ENCODE measurements at places on chromosomes 16 and 17.

- DNase-seq = no peak
Measured at GRCh38 chr17:20989481-20989880, 53.3 kb downstream of the USP22 start.

DNA sequence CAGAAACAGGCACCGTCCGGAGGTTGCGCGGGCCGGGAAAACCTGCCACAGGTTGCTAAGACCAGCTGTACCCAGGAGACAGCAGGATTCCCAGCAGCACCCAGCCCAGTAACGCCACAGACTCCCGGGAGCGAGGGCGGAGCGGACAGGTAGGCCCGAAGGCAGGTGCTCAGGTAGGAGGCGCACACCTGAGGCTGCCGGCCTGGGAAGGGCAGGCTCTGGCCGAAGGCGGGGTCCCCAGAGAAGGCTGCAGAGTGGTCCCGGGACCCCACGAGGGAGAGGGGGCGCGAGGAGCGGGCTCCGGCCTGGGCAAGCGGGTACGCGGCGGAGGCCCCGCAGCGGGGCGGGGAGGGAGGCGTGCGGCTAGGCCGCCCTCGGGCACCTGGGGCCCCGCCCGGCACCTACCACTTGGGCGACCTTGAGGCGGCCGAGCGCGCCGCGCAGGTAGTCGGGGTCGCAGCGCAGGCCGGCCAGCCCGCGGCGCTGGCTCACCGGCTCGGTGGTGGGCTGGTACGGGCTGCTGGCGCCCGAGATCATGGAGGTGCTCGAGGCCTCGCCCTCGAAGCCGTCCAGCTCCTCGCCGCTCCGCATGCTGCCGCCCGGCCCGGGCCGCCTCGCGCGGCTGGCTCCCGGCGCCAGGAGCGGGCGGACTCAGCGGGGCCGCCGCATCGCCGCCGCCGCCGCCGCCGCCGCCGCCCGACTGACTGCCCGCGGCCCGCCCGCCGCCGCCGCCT lies 441 bp downstream of the CMTM4 start:
- DNase-seq = no peak

DNA sequence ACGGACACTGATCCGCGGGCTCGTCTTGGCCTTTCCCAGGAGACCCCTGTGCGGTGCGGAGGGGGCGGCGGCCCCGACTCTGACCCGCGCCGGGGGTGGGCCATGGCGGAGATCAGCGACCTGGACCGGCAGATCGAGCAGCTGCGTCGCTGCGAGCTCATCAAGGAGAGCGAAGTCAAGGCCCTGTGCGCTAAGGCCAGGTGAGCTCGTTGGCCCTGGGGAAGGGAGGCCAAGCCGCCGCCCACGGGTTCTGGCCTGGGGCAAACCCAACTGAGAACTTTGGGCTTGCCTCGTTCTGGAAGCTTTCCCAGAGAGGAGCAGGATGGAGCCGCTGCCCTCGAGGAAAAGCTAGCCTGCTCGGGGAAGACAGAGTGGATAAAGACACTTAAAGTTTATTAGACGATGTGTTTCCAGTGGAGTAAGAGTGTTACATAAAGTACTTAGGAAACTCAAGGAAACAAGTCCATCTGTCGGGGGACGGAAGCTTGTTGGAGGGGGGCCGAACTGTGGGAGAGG lies 540 bp downstream of the PPP4C start:
- no peak for DNase-seq

DNA sequence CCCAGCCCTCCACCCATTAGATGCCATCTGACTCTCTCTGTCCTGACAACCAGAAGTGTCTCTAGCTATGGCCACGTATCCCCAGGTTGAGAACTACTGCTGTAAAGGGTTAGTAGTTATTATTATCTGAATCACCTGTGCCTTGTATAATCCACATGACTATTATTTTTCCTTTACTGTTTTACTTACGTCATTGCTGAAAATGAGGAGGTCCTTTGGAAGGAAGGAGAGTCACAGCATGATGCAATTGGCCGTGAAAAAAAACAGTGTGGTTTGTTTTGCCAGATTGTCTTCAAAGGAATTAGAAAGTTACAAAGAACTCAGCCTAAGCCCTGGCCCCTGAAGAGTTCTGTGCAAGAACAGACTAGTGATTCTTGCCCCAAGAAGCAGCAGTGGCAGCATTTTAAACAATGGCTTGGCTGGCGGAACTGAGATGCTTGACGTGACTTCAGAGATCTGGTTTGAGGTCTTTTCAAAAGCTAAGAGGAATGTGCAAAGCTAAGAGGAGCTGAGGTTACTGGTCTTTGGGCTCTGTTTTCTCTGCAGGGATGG lies 413.3 kb upstream of the EEF2KMT start:
- DNase-seq = no peak

GRCh38 chr17:246226-246625 lies 64.8 kb upstream of the DOC2B start:
- no peak for DNase-seq

GRCh38 chr16:50368410-50369132 lies at the start of gene BRD7:
TSS of gene BRD7 (minus strand) at chr16:50368988. CDS start at chr16:50368774, 214 bp downstream.
- DNase-seq = no peak

GRCh38 chr17:81401723-81402529 lies 6.7 kb downstream of the BAHCC1 start:
- no peak for DNase-seq

GRCh38 chr16:87507351-87508069 lies 14.7 kb upstream of the ZCCHC14 start:
- no peak for DNase-seq

- DNase-seq = no peak
Measured at GRCh38 chr17:72538901-72539352, 418.1 kb downstream of the SOX9 start.

DNA sequence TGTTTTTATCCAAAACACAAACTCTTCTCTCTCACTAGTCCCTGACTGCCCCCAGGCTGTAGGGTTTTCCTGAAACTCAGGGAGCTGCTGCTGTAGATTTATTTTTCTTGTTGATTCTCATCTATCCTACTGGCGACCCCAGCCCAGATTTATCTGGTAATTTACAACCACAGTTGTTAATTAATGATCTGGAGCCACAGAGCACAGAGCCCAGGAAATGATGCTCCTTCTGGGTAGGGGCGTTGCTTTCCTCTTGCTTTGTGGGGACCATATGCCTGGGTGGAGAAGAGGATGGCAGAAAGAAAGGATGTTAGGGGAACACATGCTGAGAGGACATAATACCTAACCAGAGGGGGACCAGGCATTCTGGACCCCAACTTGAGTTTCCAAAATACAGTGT lies 7.4 kb upstream of the ETV4 start:
- no peak for DNase-seq

DNA sequence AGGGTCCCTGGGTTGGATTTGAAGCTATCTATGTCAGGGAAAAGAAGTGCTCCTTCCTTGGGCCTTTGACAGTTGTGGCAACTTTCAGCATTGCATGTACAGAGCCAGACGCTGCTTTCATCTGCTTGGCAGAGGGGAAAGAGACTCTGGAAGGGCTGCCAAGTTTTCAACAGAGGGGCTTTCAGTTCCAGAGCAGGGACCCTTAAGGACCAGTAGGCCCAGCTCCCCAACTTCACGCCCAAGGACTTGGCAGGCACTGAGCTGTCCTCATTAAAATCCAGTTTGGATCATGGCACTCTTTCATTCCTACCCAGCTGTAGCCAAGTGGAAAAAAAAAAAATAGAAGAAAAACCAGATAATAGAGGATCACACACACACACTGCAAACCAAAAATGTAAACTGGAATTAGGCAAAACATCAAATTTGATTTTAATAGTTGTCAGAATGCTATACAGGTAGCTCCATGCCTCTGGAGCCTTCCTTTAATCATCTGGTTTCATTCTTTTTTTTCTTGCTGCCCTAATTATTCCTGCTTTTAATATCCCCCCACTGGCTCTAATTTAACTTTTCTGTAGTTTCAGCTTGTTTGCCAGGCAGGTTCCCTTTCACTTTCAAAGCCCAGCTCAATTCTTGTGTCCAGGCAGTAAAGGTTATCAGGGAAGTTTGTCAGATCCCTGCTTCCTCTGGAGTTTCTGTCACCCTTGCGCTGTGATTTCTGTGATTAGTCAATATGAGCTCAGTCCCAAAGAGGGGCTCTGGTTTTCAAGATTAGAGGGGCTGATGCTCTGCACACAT lies 702.6 kb upstream of the CDH8 start:
- DNase-seq = no peak

GRCh38 chr17:31293581-31293980 lies 3.5 kb downstream of the OMG start:
- peak; percentile 29 for DNase-seq

DNA sequence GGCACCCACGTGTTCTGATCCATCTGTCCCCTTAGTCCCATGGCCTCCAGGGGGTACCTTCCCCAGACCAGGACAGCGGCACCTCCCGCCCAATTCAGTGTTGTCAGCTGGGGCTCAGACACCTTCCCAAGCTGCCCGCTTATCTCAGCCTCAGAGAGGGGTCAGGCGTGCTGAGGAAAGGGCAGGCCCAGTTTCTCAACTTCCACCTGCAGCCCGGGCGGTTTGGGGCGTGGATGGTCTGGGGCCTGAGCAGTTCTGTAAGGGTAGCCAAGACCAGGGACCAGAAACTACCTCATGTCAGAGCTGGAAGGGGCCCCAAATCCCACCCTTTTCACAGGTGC lies 5.1 kb downstream of the PLCD3 start:
- no peak for DNase-seq

- no peak for DNase-seq
Measured at GRCh38 chr16:87856791-87857228, 12.5 kb downstream of the SLC7A5 start.

- DNase-seq = no peak
Measured at GRCh38 chr16:48101069-48101674, 54.6 kb downstream of the ABCC12 start.

GRCh38 chr17:75820094-75821080 lies 23.8 kb downstream of the UNC13D start:
- no peak for DNase-seq

DNA sequence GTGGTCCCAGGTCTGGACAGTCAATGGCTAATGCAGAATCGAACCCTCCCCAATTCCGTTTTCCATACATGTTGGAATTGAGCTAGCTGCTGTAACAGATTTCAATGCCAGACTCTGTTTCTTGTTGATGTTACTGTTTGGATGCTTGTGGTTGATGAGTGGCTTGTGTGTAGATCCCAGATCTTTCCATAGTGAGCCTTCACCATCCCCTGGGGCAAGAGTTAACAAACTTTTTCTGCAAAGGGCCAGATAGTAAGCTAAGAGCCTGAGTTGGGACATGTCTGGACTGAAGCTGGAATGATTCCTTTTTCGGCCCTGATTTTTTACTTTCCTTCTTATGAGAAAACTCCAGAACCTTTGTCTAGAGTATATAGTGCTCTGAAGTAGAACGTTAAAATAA lies 296.3 kb downstream of the CPPED1 start:
- no peak for DNase-seq

GRCh38 chr16:83967838-83968305 lies at the start of gene NECAB2:
TSS of gene NECAB2 (plus strand) at chr16:83968244. CDS start at chr16:83968649, 405 bp downstream.
- DNase-seq = no peak

GRCh38 chr17:47735536-47736011 lies 2.5 kb downstream of the TBX21 start:
- no peak for DNase-seq

- no peak for DNase-seq
Measured at GRCh38 chr16:4184038-4184702, 57.7 kb downstream of the SRL start.

DNA sequence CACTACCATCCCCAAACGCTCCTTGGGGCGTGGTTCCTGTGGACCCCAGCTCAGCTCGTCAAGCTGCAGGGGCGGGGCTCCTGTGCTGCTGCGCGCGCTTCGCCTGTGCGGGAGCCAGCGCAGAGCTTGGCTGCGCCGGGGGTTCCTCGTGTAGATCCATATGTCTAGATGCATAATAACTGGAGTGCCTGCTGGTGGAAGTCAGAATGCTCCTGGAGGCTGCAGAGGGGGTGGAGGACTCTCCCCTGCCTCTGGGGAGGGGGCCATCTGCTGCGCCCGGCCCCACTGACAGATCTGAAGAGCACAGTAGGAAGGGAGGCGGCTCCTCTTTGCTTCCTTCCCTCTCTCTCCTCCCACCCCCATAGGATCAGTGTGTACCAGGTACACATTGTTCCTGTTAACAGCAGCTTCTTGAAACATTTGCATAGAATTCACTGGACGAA lies 4.6 kb downstream of the RASD1 start:
- DNase-seq = no peak

DNA sequence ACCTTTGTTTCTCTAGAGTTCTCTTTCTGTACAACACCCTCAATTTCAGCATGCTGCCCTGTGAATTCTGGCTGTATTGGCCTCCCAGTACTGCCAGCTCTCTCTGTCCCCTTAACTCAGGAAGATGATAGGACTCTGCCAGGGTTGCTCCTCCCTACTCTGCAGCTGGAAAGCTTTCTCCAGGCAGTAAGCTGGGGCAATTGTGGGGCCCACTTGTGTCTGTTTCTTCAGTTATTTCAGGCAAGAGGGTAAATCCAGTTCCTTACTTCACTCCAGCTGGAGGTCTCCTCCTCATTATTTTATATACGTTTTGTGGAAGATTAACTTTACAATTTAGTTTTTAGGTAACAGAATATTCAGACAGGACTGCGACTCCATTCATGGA lies 9.9 kb downstream of the C17orf100 start:
- DNase-seq = no peak

GRCh38 chr16:85347213-85347591 lies 234.9 kb upstream of the CIBAR2 start:
- DNase-seq = no peak

DNA sequence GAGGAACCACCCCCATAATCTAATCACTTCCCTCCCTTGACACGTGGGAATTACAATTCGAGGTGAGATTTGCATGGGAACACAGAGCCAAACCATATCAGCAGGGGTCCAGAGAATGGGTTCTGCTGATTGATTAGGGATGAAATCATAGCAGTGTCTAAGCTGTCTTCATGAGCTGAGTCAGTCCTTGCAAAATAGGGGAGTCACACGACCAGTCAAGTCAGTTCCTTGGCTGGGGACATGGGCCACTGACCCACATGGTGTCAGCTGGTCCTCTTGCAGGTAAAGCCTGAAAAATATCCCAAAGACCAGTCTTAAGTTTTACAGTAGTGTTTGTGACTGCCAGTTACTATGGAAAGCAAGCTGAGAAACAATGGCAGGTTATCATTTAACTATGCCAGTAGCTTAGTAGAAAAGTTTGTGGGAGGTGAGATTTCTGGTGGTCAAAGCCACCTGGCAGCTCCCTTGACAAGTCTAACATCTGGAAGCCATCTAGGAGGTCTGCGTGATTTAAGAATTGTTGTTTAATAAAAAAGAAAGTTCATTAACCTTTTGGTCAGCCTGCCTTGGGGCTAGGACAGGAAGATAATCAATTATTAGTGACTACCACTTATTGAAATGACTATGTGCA lies 15.7 kb upstream of the ATF7IP2 start:
- DNase-seq = no peak

- no peak for DNase-seq
Measured at GRCh38 chr16:62700426-62701294, 664.4 kb upstream of the CDH8 start.

GRCh38 chr16:29318037-29318436 lies 88.5 kb downstream of the NPIPB11 start:
- DNase-seq = no peak

DNA sequence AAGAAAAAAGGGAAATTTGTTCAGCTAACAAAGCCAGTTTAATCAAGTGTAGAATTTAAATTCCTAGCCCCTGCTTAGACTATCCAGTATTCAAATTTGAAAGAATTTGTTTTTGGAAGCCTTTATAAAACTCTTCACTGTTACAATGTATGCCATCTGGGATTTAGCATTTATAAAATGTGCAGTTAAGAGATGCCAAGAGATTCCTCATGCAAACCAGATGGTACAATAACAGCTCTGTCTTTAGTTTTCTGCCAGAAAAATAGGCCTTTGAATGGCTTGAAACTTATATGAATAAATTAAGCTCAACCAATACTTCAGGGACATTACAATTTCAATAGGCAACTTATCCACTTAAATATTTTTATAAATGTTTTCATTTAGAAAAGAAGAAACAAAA lies 6.8 kb upstream of the ANKS4B start:
- DNase-seq = no peak

Measured in AG04449 (cell line).